Fibroblast of skin of scalp (primary cell): ENCODE measurements at places on chromosomes 3 and 15.
A peak's percentile ranks its signal among the peaks of the same experiment; 100 is the strongest.

DNA sequence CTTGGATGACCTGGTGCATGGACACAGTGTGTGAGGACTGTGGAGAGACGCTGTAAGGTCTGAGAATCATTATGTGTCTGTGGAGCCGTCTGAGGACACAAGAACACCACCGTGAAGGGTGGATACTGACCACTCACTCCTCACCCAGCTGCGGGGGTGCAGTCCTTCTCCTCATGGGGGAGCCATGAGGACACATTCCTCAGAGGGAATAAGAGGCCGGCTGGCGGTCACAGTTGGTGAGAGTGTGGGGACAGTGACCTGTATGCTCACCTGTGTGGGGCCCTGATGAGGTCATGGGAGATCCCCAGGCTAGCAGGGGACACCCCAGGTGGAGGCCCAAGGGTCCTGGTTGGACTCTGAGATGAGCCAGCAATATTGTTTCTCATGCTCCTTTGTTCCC is 2.5 kb upstream of the TRPM1 start:
- no peak for DNase-seq

DNA sequence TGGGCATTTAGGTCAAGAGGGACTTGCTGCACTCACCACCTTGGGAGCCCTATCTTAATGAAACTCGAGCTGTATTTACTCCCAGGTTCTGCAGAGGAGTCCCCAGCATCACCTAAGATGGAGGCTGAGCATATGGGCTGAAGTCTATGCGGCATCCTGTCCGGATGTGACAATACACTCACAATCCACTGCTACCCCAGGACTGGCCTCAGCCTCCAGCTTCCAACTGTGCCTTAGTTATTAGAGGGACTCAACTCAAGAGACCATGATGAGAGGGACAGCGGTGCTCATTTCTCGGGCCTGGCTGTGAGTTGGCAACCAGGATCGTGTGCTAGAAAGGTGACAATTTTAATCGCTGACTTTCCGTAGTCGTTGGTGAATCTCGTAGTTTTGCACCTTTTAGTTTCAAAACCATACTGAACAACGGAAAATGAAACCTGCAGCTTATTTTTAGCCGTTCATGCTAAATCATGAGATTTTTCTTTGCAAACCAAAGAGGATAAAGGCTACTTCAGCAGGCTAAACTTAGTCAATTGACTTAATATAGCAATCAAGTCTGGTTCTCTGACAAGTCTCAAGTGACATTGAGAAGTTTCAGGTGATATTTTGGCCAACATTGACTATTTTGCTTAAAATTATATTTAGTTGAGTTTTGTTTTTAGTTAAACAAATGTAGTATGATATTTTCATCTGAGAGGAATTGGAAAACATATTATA is 11.1 kb downstream of the ZBTB38 start:
- no peak for DNase-seq

- no peak for DNase-seq
These were observed 415.3 kb downstream of the CNTN4 start for GRCh38 chr3:2513986-2514385.

- no peak for DNase-seq
These were observed 221.2 kb downstream of the SNRPN start for GRCh38 chr15:25175789-25176615.

GRCh38 chr15:90082140-90082715 is 20.0 kb downstream of the IDH2 start:
- DNase-seq = no peak

DNA sequence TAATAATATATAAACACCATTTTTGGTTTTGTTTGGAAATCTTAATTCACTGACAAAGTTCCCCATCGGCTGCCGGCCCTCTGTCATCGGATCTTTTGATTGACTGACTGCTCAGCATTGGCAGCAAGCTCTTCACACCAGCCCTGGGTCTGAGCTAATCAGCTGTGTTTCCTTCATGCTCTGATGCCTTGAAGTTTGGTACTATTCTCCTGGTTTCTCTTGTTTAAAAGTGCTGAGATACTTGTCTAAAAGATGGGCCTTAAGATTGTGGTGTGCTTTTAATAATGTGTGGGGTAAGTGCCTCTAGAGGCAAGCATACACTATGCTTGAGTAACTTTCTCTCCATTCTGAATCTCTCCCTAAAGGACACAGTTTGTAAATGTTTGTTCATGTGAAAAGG is 415.5 kb upstream of the TPRG1 start:
- DNase-seq = no peak

- no peak for DNase-seq
These were observed 64.7 kb upstream of the CFAP161 start for GRCh38 chr15:81069356-81069755.

- no peak for DNase-seq
These were observed 69.9 kb upstream of the TP63 start for GRCh38 chr3:189561256-189561655.

- DNase-seq = peak; percentile 57
These were observed at the start of gene LRRK1 for GRCh38 chr15:100918690-100919480. Gene LRRK1, plus strand, starts transcription at chr15:100919357. Its CDS starts 5,276 bp downstream, at chr15:100924633.

GRCh38 chr3:193767353-193768069 is 174.5 kb downstream of the OPA1 start:
- DNase-seq = no peak

- peak; percentile 30 for DNase-seq
These were observed 88.1 kb downstream of the RTP4 start for GRCh38 chr3:187456250-187456649.

GRCh38 chr3:196631682-196632045 is 7.8 kb upstream of the NRROS start:
- no peak for DNase-seq

DNA sequence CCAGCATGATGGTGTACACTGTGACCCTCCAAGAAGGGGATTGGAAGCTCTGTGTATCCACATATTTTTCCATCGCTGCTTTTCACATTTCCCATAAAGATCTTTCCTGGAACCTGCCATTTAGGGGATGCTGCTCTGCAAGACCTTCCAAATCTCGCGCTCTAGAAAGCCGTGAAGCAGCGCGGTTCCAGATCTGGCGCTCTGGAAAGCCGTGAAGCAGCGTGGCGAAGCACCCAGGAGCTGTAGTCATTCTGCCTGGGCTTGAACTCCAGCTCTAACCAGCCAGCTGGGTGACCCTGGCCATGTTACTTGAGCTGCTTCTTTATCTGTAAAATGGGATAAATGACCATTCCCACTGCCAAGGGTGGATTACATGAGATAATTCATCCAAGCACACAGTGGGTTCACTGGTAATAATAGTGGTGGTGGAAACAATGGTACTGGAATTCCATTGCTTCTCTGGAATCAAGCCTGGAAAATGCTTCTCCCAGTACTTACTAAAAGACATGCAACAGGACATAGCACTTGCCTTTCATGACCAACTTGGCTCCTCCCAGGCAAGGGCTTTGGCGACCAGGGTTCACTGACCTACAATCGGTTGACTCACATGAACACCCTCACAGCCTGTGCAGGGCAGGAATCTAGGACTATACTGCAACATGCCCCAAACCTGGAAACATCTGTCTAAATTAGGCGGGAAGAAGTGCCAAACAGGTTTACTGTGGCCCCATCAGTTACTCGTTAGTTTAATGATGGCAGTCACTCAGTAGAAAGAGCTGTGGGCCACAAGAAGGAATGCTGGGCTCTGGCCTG is 70.7 kb downstream of the XXYLT1 start:
- no peak for DNase-seq

GRCh38 chr3:142888481-142889211 is at the start of gene PCOLCE2:
Gene PCOLCE2, minus strand, starts transcription at chr3:142889083. Its CDS starts 187 bp downstream, at chr3:142888896.
- DNase-seq = peak; percentile 35

DNA sequence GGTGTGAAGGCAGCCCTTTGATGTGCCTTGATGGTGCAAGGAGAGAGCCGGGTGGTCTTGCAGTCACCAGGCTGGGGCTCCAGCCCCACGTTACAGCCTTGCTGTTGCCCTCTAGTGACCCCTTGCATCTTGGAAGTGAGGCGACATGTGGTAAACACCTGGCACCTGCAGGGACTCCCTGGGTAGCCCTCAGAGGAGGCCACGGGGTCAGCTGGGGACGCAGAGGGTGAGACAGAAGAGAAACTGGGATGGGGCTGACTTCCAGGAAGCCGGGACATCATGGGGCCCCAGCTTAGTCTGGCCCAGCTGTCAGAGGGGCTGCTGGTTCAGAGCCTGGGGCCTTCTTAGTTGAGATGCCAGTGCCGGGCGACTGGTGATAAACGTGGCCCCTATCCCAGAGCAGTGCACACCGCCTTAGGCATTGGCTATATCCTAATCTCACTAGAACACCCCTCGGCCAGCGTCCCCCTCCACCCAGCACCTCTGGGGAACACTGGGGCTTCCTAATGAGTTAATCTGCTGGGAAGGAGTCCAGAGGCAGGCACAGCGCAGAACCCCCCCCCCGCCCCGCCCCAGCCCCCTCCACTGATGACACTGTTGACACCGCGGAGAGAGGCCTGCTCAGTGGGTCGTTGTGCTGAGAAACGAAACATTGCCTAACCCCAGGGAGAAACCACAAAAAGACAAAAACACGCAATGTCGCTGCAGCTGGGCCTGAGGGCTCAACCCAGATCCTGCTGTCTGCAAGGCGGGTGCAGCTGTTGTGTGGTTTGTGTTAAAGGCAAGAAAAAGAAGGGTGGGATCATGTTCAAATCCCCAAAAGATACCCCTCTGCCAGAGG is 60.5 kb upstream of the KLF13 start:
- DNase-seq = peak; percentile 64
